ENCODE measurements at places on chromosomes 7 and 10.

GRCh38 chr10:97445357-97445721, 467 bp downstream of the EXOSC1 start:
- no peak for DNase-seq

DNA sequence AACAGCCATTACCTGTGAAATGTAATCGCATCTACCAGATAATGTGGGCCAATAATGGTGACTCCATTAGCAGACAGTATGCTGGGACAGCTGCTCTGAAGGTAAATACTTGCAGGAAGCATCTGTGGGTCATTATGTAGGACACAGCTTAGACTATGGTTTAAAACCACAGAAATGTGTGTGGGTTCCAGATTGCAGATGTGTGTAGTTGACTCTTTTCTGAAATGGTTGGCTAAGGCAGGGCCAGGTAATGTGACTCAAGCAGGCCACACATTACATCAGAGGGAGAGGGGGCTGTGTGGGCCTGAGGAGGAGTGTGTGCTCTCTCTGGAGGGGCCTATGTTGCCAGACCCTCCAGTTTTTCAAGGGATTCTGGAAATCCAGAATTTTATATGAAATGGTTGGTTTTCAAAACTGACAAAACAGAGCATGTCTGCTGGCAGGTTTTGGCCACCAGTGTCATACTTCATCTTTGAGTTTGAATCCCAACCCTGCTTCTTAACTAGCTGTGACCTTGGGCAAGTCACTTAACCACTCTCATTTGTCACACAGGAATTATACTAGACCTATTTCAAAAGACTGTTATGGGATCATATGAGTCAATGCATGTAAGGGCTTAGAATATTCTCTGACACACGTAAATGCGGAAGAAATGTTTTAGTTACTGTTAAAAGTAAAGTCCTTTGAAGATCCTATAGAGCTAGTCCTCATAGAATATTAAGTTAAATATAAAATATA, 64.5 kb downstream of the MCMBP start:
- DNase-seq: peak; percentile 81

DNA sequence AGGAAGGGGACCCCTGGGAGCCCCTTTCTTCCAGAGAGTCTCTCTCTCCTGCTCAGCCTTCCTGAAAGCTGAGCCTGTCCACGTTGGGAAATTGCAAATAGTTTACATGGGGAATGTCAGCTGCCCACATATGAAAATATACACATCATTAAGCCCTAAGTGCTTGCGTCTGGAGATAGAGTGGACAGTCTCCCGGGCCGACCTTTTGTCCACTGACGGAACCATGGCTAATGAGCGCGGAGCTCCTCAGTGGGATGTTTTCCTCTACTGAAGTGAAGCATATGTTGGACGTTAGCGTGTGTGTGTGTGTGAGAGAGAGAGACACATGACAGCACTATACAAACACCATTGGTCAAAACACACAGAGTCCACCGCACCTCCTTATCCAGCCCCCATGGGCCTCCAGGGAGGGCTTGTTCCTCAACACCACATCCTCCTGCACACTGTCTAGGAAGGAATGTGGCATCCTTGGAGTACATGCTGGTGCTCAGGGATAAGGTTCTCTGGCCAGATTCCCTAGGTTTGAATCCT, 128.4 kb downstream of the RGS10 start:
- no peak for DNase-seq

- DNase-seq: no peak
Measured at GRCh38 chr10:73649876-73650536, 5.8 kb downstream of the SYNPO2L start.

DNA sequence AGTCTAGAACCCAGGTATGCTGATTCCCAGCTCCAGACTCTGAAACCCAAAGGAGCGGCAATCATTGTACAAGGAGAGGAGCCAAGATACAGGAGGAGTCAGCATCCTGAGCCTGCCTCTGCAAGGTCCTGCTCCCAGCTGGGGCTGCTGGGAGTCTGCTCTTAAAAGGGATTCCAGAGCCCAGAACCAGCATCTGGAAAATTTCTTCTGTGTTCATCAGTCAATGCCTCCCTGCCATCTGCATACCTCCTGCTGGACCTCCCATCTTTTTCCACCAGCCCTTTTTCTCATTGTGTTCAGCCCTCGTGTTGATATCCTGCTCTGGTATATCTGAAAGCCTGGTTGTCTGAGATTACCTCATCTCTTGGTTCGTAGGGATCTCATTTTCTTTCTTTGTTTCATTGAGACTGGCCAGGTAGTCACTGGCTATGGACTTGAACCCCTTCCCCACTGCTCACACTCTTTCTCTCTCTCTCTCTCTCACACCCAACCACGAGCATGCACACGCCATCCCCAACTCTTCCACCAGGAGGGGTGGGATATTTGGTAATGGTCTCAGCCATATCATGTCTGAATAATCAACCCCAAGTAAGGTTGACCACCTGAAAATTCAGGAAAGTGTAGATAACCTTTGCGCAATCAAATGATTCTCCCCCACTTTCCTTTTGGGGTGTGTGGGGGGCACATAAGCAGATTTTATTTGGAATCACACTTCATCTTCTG, 608.8 kb downstream of the LRMDA start:
- no peak for DNase-seq

DNA sequence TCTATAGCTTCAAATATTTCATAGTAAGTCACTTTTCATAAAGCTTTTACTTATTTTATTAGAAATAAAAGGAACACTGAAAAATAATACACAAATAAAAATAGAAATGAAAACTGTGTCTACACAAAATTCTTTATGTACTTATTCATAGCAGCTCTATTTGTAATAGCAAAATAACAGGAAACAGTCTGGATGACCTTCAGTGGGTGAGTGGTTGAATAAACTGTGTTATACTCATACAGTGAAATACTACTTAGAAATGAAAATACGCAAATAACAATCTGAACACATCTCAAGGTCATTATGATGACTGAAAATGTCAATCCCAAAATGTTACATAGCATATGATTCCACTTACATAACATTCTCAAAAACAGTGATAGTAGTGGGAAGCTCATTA, 138.7 kb upstream of the PCLO start:
- no peak for DNase-seq

Data from HFF-Myc (cell line).